Naive thymus-derived CD4-positive, alpha-beta T cell (primary cell): ENCODE measurements at places on chromosomes 4 and X.

DNA sequence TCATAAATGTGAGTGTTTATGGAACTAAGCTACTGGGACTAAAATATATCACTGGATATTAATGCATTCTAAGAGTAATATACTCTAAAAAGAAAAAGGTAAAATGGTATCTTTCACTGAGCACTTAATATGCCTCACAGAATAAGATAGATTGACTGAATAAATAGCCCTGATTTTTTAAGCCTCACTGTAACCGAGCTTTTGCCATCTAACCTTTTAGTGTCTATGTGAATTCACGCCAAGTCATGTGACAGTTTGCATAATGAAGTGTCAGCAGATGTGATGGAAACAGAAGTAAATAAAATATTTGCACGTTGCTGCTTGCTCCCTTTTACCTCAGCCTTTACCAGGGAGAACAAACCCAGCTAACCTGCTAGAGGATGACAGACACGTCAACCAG is 119.7 kb upstream of the NWD2 start:
- no peak for DNase-seq
- H3K4me3 ChIP-seq: no peak overlapping the region
- no peaks in the 10 kb centered on the region for H3K36me3 ChIP-seq
- H3K4me1 ChIP-seq: no peaks in the 10 kb centered on the region
- no peak overlapping the region for H3K27ac ChIP-seq

DNA sequence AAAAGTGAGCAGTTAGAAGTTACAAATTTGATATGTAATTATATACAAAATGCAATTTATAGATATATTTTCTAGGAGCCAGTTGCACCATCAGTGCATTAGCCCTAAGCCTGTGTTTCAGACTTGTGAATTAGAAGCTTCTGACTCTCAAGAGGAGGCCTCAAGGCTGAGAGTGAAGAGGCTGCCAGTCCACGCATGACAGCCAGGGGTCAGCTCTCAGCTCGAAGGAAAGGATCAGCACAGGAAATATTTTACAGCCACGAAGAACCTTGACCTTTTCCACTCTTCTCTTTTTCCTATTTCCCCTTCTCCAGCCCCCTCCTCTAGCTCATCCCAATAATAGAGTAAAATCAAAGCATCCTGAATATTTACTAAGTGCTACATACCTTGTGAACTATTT is 642.4 kb downstream of the TRIML1 start:
- H3K27ac ChIP-seq: no peak overlapping the region
- no peaks in the 10 kb centered on the region for H3K4me1 ChIP-seq

- no peak for DNase-seq
- no peaks in the 10 kb centered on the region for H3K36me3 ChIP-seq
- no peak overlapping the region for H3K4me3 ChIP-seq
- H3K4me1 ChIP-seq: no peaks in the 10 kb centered on the region
- no peaks in the 10 kb centered on the region for H3K27me3 ChIP-seq
Observed at GRCh38 chrX:9071031-9071650, 37.2 kb upstream of the FAM9B start.

GRCh38 chrX:104695593-104695992 is 129.6 kb downstream of the IL1RAPL2 start:
- H3K4me1 ChIP-seq: no peaks in the 10 kb centered on the region
- H3K36me3 ChIP-seq: no peaks in the 10 kb centered on the region
- no peak overlapping the region for H3K27ac ChIP-seq
- H3K4me3 ChIP-seq: no peak overlapping the region
- no peaks in the 10 kb centered on the region for H3K27me3 ChIP-seq

- no peaks in the 10 kb centered on the region for H3K27me3 ChIP-seq
- DNase-seq: no peak
- H3K27ac ChIP-seq: no peak overlapping the region
- no peak overlapping the region for H3K4me3 ChIP-seq
- no peaks in the 10 kb centered on the region for H3K4me1 ChIP-seq
- H3K36me3 ChIP-seq: no peaks in the 10 kb centered on the region
Observed at GRCh38 chr4:25076625-25077398, 46.1 kb upstream of the LGI2 start.

DNA sequence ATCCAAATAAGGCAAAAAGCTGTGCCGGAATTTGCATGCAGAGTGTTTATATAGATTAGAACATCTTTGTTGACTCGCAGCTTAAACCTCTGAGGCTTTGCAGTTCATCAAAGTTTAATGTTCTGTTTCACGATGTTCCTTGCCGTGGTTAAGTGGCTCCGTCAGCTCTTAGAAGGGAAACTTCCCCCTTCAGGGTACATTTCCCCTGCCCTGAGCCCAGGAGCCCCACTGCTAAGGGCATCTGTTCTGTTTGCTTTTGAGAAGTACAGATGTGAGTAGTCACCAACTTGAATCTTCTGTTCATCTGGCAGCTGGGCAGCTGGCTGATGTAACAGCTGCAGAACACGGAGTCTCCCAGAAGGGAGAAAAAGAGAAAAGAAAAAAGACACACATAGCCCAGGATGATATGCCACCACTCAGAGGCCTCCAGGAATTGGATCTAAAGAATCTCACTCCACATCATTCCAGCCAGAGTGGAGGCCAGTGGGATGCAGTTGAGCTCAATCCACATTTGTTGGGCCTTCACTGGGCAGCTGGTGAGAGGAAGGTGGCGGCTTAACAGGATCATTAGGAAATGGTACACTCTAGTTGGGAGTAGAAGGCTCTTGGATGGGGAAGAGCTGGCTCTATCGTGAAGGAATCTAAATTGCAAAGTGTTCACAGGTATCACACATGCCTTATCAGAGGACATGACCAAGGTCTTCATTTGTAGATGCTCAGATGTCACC is 178.7 kb upstream of the RBPJ start:
- no peaks in the 10 kb centered on the region for H3K27me3 ChIP-seq
- no peak overlapping the region for H3K27ac ChIP-seq
- no peak for DNase-seq
- H3K4me1 ChIP-seq: no peaks in the 10 kb centered on the region

GRCh38 chr4:98614662-98615061 is 43.7 kb downstream of the TSPAN5 start:
- H3K27ac ChIP-seq: no peak overlapping the region
- H3K4me1 ChIP-seq: no peaks in the 10 kb centered on the region
- H3K4me3 ChIP-seq: no peak overlapping the region
- H3K36me3 ChIP-seq: no peaks in the 10 kb centered on the region
- no peaks in the 10 kb centered on the region for H3K27me3 ChIP-seq

DNA sequence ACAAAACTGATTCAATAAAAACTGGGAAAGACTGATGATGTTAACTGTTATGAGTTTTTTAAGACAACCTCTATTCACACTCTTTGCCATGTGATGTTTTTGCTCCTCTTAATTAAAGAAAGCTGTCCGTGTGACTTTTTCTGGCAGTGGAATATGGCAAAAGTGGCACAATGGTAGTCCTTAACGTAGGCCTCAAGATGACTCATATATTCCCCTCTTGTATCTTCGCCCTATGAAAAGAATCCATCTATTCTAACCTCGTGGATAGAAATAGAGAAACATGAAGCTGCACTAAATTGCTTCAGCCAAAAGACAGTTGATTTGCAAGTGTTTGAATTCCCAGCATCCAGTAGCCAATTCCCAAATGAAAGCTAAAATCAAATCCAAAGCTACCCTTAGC is 603.8 kb upstream of the PCDH7 start:
- H3K4me1 ChIP-seq: no peaks in the 10 kb centered on the region
- H3K27me3 ChIP-seq: no peaks in the 10 kb centered on the region
- H3K27ac ChIP-seq: no peak overlapping the region

DNA sequence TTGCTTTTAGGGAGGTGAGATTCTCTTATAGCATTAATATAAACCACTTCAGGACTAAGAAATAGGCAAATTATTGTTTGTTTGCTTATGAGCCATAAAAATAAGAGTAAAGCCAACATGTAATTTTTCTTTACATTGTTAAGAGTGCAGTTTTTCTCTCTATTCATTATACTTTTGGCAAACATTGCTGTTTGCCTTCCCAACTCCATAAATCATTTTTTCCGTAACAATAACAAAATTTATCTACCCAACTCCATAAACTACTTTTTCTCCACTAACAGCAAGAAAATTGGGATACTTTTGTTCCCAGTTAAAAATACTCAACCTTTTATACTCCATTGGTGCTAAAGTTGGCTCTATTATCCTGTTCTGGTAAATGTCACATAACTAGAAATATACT is 229.7 kb upstream of the GPRIN3 start:
- H3K27ac ChIP-seq: no peak overlapping the region
- H3K36me3 ChIP-seq: no peaks in the 10 kb centered on the region
- H3K4me1 ChIP-seq: no peaks in the 10 kb centered on the region
- H3K27me3 ChIP-seq: no peaks in the 10 kb centered on the region
- no peak for DNase-seq

DNA sequence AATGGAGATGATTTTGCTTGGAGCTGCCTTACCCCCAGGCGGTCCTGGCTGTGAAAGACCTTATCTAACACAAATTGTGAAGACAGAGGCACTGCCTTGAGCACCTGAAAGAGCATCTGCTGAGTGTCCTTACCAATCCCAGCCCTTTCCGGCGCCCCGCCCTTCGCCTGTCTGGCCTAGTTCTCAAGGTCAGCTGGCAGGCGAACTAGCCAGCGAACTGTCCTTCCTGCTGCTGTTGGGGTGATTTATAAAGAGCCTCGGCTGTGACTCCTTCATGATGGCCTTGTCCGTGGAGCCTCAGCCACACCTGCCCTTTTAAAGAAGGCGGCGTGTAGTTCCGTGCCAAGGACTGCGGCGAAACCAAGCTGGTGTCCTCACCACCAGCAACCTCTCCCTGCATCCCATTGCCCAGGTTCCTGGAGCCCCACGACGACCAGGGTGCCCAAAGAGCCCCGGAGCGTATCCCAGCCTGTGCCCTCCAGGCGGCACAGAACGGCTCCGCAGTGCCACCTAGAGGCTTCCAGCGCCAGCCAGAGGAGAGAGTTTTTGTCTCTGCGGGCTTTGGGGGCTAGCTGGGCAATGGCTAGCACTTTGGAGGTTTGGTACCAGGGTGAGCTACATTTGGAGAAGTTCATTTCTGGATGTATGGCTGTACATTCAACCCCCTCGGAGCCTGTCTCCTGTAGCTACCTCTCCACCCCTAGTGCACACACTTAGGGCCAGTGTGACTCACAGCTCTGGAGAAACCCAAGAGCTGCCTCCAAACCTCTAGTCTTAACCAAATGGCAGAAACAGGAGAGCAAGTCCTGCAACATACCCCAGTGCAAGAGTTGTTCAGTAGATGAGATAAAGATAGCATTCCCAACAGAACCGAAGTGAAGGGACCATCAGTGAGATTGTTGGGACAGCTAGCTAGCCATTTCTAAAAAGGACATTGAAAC is 36.8 kb upstream of the VMA21 start:
- peak overlapping the region; percentile 26 for H3K4me3 ChIP-seq
- DNase-seq: no peak
- H3K4me1 ChIP-seq: peaks cover 2% of the 10 kb centered on the region
- no peaks in the 10 kb centered on the region for H3K27me3 ChIP-seq
- H3K36me3 ChIP-seq: no peaks in the 10 kb centered on the region

- no peaks in the 10 kb centered on the region for H3K27me3 ChIP-seq
- DNase-seq: peak; percentile 52
- H3K27ac ChIP-seq: no peak within 1 kb of the TSS
- no peaks in the 10 kb centered on the region for H3K4me1 ChIP-seq
- H3K4me3 ChIP-seq: peak within 1 kb of the TSS; percentile 43
Observed at GRCh38 chrX:24647257-24648058, at the start of gene PCYT1B. TSS of gene PCYT1B (minus strand) at chrX:24647347. CDS start at chrX:24647105, 242 bp downstream.

- H3K36me3 ChIP-seq: peaks cover 6% of the 10 kb centered on the region
- no peaks in the 10 kb centered on the region for H3K27me3 ChIP-seq
- H3K27ac ChIP-seq: no peak overlapping the region
Observed at GRCh38 chr4:119244344-119244743, 31.8 kb downstream of the USP53 start.

GRCh38 chrX:22116605-22117546 is 84.8 kb downstream of the PHEX start:
- no peak overlapping the region for H3K27ac ChIP-seq
- H3K4me1 ChIP-seq: no peaks in the 10 kb centered on the region
- H3K27me3 ChIP-seq: no peaks in the 10 kb centered on the region

- H3K27me3 ChIP-seq: no peaks in the 10 kb centered on the region
- H3K4me3 ChIP-seq: no peak overlapping the region
- H3K36me3 ChIP-seq: no peaks in the 10 kb centered on the region
- no peaks in the 10 kb centered on the region for H3K4me1 ChIP-seq
- DNase-seq: no peak
- H3K27ac ChIP-seq: no peak overlapping the region
Observed at GRCh38 chr4:72311291-72311690, 257.7 kb downstream of the ADAMTS3 start.

GRCh38 chr4:8264106-8264505 is 5.4 kb upstream of the HTRA3 start:
- DNase-seq: no peak
- no peak overlapping the region for H3K4me3 ChIP-seq
- H3K4me1 ChIP-seq: no peaks in the 10 kb centered on the region
- no peaks in the 10 kb centered on the region for H3K36me3 ChIP-seq

DNA sequence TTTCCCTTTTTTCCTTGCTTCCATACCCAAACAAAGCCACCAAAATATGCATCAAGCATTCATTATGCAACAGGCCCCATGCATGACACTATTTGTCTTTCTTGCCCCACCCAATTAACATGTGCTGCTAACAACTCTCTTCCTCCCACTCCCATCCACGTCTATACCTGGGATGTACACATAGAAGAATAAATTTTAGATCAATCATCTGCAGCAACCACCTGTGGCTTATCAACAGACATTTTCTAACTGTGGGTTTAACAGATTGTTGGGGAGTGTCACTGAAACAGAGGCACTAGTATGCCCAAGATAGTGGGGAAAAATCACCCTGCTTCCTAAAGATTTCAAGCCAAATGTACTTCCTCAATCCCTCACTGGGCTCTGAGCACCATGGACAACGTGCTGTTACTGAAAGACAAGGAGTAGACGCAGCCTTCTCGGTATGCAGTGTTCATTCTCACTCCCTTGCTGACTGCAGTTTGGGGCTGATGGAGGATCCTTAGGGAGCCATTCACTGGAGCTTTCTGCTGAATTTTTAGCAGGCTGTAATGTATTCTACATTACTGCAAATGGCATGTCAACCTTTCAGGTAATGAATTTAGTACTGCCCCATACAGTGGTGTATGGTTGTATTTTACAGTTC is 28.4 kb upstream of the TRPC5OS start:
- H3K4me3 ChIP-seq: no peak overlapping the region
- no peaks in the 10 kb centered on the region for H3K27me3 ChIP-seq
- H3K36me3 ChIP-seq: no peaks in the 10 kb centered on the region
- no peaks in the 10 kb centered on the region for H3K4me1 ChIP-seq
- DNase-seq: no peak

DNA sequence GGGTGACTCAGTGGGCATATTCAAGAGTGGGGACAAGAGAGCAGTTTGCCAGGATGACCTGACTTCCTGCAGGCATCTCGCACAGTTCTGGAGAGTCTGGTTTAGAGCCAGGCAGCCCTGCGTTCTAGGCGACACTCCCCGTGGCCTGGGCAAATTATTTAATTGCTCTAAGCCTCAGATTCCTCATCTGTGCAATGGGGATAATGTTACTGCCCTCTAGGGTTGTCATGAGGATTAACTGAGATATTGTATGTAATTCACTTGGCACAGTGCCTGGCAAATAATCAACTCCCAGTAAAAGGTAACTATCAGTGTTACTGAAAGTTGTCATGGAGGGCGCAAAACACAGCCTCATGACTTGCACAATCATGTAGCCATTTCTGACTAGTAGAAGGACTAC is 48.8 kb upstream of the PITX2 start:
- no peak overlapping the region for H3K4me3 ChIP-seq
- H3K27me3 ChIP-seq: no peaks in the 10 kb centered on the region
- H3K4me1 ChIP-seq: no peaks in the 10 kb centered on the region
- DNase-seq: no peak
- no peaks in the 10 kb centered on the region for H3K36me3 ChIP-seq
- H3K27ac ChIP-seq: no peak overlapping the region

- peaks cover 16% of the 10 kb centered on the region for H3K4me1 ChIP-seq
- DNase-seq: no peak
- H3K4me3 ChIP-seq: no peak overlapping the region
- no peaks in the 10 kb centered on the region for H3K36me3 ChIP-seq
- no peak overlapping the region for H3K27ac ChIP-seq
- no peaks in the 10 kb centered on the region for H3K27me3 ChIP-seq
Observed at GRCh38 chrX:18890049-18890381, 93.9 kb downstream of the PHKA2 start.
